ENCODE measurements at places on chromosomes 6 and 20.

- no peak for DNase-seq
These were observed 18.6 kb downstream of the GTPBP2 start for GRCh38 chr6:43610431-43610830.

DNA sequence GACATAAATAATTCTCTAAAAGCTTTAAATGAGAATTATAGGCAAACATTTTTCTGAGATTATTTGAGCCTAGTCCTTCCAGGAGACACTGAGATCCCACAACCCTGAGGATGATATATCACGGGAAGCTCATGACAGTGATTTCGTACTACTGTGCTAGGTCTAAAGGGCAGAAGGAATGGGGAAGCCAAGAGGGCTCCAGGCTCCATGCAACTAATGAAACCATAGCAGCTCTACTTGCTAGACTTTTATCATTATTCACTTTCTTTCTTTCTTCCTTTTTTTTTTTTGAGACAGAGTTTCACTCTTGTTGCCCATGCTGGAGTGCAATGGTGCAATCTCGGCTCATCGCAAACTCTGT is 57.3 kb upstream of the SGK1 start:
- DNase-seq, result peak; percentile 89

DNA sequence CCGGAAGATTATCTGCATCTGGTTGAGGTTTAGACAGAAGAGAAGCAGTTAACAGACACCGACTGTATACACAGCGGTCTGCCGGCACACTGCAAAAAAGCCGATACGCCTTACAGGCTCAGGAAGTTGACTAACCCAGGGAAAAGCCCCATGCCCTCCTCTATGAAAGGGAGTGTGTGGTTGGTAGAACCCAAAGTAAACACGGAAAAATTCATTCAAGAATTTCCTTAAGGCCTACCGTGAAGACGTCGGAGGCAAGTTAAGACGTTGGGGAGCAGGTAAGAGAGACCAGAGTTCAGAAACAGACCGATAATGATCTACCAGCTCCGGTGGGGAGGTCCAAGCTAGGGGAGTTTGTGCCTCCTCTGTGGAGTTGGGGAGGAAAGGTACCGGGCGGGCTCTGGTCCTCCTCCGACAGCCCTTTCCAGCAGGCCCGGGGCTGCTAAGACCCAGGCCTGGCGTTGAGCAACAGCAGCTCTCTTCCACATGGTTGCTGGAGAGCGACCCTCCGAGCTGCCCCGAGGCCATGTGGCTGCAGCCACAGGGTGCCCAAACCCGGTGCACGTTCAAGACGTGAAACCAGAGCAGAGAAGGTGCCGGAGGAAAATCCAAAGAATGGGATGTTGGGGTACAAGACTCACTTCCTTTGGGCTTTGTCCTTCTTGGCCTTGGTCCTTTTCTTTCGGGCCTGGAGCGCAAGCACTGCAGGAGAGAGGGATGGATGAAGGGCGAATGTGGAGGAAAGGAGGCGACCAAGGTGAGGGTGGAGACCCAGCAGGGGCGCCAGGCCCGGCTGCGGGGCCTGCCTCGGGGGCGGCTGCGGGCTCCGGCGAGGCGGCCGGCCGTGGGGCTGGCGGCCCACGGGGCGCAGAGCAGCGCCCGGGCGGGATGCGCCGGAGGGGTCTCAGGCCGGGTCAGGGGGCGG is 809 bp downstream of the SRPK1 start:
- DNase-seq, result peak; percentile 57

- DNase-seq, result no peak
These were observed 52.0 kb downstream of the ECT2L start for GRCh38 chr6:138847884-138848283.

GRCh38 chr6:141472162-141472928 is 660.4 kb upstream of the GJE1 start:
- no peak for DNase-seq
